ENCODE measurements at places on chromosomes 6 and 20.

DNA sequence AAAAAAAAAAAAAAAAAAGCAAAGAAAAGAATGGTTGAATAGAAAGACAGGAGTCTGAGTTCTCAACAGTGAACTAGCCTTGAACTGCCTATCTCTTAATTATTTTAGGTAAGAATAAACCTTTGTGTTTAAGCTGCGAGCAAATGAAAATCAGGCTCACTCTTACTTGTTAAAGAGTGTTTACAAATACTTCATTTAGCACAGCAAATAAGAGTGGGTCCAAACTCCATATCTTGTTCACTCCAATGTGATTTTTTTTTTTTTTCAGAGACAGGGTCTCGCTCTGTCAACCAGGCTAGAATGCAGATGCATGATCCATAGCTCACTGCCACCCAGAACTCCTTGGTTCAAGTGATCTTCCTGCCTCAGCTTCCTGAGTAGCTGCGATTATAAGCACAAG, 11.9 kb downstream of the MCM9 start:
- H3K4me3 ChIP-seq, result no peak overlapping the region
- no peaks in the 10 kb centered on the region for H3K27me3 ChIP-seq
- H3K4me1 ChIP-seq, result no peaks in the 10 kb centered on the region
- DNase-seq, result no peak
- H3K27ac ChIP-seq, result no peak overlapping the region

- no peak overlapping the region for H3K27ac ChIP-seq
- no peak for DNase-seq
- H3K36me3 ChIP-seq, result no peaks in the 10 kb centered on the region
- no peak overlapping the region for H3K4me3 ChIP-seq
- H3K27me3 ChIP-seq, result no peaks in the 10 kb centered on the region
Observed at GRCh38 chr20:50343490-50344179, 153.0 kb downstream of the CEBPB start.

DNA sequence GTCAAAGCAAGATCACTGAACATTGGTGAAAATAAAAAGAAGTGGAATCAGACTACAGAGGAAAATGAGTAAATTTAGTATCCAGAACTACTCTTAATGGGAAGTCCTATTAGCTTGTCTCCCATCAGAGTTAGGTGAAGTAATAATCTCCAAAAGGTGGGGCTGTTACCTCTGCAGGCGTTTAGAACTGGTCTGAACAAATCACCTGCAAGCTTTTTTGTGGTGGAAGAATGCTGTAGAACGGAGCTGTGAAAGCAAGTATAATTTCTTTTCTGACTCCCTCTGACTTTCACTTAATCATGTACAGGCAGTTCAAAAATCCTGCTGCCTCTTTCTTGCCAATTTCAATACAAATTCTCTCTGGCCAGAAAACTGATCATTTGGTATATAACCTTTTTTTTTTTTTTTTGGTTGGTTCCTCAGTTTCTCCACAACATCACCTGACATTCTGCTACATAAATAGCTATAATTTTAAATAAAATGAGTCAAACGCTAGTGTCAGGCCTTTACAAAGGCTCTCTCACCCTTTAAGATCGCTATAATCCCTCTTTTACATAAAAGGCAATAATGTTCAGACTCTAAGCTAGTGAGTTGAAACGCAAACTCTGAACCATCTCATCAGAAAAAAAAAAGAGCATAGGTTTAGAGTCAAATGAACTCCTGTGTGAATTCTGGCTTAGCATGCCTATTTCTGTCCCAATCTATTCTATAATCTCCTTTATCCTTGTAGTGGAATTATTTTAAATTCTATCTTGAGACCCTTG, 38.8 kb downstream of the CITED2 start:
- no peaks in the 10 kb centered on the region for H3K36me3 ChIP-seq
- no peak for DNase-seq
- peak overlapping the region; percentile 15 for H3K27ac ChIP-seq
- H3K4me1 ChIP-seq, result no peaks in the 10 kb centered on the region
- H3K4me3 ChIP-seq, result no peak overlapping the region

DNA sequence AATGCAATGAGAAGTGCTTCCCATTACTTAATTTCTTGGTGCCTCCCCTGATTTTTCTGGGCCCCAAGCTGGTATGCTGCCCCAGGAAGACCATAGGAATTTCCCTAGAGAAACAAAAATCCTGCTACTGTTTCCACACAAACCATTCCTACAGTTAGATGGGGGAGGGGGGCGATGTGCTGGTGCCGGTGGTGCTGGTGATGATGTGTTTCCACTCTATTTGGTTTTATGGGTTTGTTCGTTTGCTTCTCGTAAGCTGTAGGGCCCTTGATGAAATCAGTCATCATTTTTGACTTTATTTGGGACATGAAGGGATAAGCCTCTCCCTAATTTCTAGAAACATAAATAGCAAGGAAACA, 105.1 kb downstream of the MKKS start:
- DNase-seq, result no peak
- no peaks in the 10 kb centered on the region for H3K36me3 ChIP-seq
- H3K4me3 ChIP-seq, result no peak overlapping the region
- no peaks in the 10 kb centered on the region for H3K27me3 ChIP-seq

DNA sequence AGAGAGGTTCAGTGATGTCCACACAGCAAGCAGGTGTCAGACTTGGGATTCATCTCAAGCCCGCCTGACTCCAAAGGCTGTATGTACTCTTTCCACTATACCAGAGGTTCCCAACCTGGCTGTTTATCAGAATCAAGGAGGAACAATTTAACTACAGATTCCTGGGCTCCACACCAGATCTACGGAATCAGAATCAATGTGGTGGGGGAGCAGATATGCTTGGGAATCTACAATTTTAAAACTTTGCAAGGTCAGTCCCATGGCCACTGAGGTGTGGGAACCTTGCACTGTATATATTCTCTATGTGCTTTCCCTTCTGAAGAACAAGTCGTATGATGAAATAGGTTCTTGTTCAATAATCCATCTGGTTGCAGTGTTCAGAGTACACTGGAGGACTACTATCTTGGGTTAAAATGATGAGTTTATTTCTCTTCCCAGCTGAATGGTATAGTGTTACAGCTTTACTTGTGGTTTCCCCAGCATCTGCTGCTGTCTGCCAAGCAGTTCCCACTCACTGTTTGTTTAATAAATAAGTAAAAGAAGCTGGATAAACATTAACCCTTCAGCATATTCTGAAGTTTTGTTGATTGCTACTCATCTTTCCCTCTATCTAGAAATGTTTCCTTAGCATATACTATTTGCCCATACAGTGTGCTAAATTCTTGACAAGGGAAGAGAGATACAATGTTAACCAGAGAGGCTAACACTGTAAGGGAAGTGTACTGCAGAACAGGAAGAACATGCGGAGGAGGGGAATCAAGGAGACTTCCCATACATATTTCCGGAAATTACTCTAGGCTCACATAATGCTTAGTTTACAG, 9.9 kb downstream of the TTI1 start:
- no peaks in the 10 kb centered on the region for H3K4me1 ChIP-seq
- no peaks in the 10 kb centered on the region for H3K36me3 ChIP-seq
- H3K27ac ChIP-seq, result no peak overlapping the region
- DNase-seq, result no peak

GRCh38 chr6:73801652-73802268, 105.8 kb downstream of the CD109 start:
- DNase-seq, result no peak
- H3K4me1 ChIP-seq, result no peaks in the 10 kb centered on the region
- H3K4me3 ChIP-seq, result no peak overlapping the region

GRCh38 chr20:41091927-41092326, 45.4 kb upstream of the PLCG1 start:
- peaks cover 14% of the 10 kb centered on the region for H3K4me1 ChIP-seq
- no peaks in the 10 kb centered on the region for H3K27me3 ChIP-seq
- DNase-seq, result no peak

- no peaks in the 10 kb centered on the region for H3K4me1 ChIP-seq
- H3K36me3 ChIP-seq, result no peaks in the 10 kb centered on the region
- DNase-seq, result no peak
- no peak overlapping the region for H3K27ac ChIP-seq
- H3K4me3 ChIP-seq, result no peak overlapping the region
Observed at GRCh38 chr6:88499845-88500699, 333.9 kb upstream of the CNR1 start.

GRCh38 chr20:13166011-13166410, 55.1 kb upstream of the ISM1 start:
- H3K27me3 ChIP-seq, result no peaks in the 10 kb centered on the region
- no peaks in the 10 kb centered on the region for H3K36me3 ChIP-seq
- H3K27ac ChIP-seq, result no peak overlapping the region
- DNase-seq, result no peak

- H3K27ac ChIP-seq, result no peak overlapping the region
- no peak overlapping the region for H3K4me3 ChIP-seq
- no peaks in the 10 kb centered on the region for H3K27me3 ChIP-seq
Observed at GRCh38 chr6:14819001-14819400, 426.9 kb upstream of the JARID2 start.
